Upper lobe of left lung (tissue), 6 donors: ENCODE measurements at places on chromosomes 2 and 18. TPM values are rescaled to one million over a fixed set of nuclear protein-coding genes. Genes with fewer than 3 reads are reported as not detected.

DNA sequence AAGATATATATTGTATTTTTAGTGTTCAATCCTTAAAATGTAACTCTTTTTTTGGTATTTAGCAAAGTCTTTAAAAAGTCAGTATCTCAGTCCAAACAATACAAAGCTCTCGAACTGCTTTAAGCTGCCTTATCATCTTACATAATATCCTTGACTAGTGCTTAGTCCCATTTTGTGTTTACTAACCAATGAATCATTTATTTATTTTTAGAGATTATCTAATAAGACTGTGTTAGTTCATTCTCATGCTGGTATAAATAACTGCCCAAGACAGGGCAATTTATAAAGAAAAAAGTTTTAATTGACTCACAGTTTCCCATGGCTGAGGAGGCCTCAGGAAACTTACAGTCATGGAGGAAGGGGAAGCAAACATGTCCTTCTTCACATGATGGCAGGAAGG lies 248.3 kb upstream of the KYNU start:
- H3K27ac ChIP-seq = no peak overlapping the region
- H3K4me1 ChIP-seq = no peaks in the 10 kb centered on the region
- no peak for DNase-seq
- no peaks in the 10 kb centered on the region for H3K36me3 ChIP-seq
- no peaks in the 10 kb centered on the region for H3K27me3 ChIP-seq

- H3K4me3 ChIP-seq = no peak overlapping the region
- no peak overlapping the region for H3K27ac ChIP-seq
- peaks cover 50% of the 10 kb centered on the region for H3K4me1 ChIP-seq
- H3K36me3 ChIP-seq = no peaks in the 10 kb centered on the region
- peaks cover 27% of the 10 kb centered on the region for H3K27me3 ChIP-seq
These were observed 4.8 kb upstream of the POU3F3 start for GRCh38 chr2:104849101-104849500.

GRCh38 chr2:227627769-227628168 lies 10.5 kb downstream of the SCYGR4 start:
- no peak overlapping the region for H3K4me3 ChIP-seq
- DNase-seq = no peak
- no peaks in the 10 kb centered on the region for H3K27me3 ChIP-seq
- no peaks in the 10 kb centered on the region for H3K4me1 ChIP-seq
- no peak overlapping the region for H3K27ac ChIP-seq

GRCh38 chr2:30236591-30237238 lies 5.4 kb downstream of the LBH start:
- peaks cover 52% of the 10 kb centered on the region for H3K4me1 ChIP-seq
- H3K36me3 ChIP-seq = no peaks in the 10 kb centered on the region

Gene CCDC85A
- 19.5 TPM for total RNA-seq

- no peak for DNase-seq
- H3K36me3 ChIP-seq = no peaks in the 10 kb centered on the region
- H3K4me3 ChIP-seq = no peak overlapping the region
- H3K4me1 ChIP-seq = peaks cover 7% of the 10 kb centered on the region
These were observed 162.4 kb downstream of the ZNF521 start for GRCh38 chr18:25189391-25190185.

Gene FHL2
- 4.2 TPM for total RNA-seq

GRCh38 chr2:41954304-41955291 lies 93.2 kb upstream of the PKDCC start:
- no peaks in the 10 kb centered on the region for H3K36me3 ChIP-seq
- H3K27ac ChIP-seq = no peak overlapping the region
- no peaks in the 10 kb centered on the region for H3K4me1 ChIP-seq
- no peak for DNase-seq
- no peaks in the 10 kb centered on the region for H3K27me3 ChIP-seq

Gene TRPM8
- total RNA-seq = not detected

GRCh38 chr2:39380525-39381150 lies 56.4 kb downstream of the MAP4K3 start:
- no peaks in the 10 kb centered on the region for H3K27me3 ChIP-seq
- DNase-seq = no peak
- peaks cover 7% of the 10 kb centered on the region for H3K36me3 ChIP-seq
- H3K4me3 ChIP-seq = no peak overlapping the region
- peaks cover 15% of the 10 kb centered on the region for H3K4me1 ChIP-seq
- H3K27ac ChIP-seq = peak overlapping the region; percentile 15

Gene SULT1C4
- 9.4 TPM for total RNA-seq

- H3K36me3 ChIP-seq = no peaks in the 10 kb centered on the region
- peak; percentile 61 for DNase-seq
- H3K4me3 ChIP-seq = no peak overlapping the region
- H3K27ac ChIP-seq = no peak overlapping the region
- peaks cover 3% of the 10 kb centered on the region for H3K4me1 ChIP-seq
- H3K27me3 ChIP-seq = no peaks in the 10 kb centered on the region
These were observed 23.9 kb downstream of the COL4A3 start for GRCh38 chr2:227188292-227188691.

- no peaks in the 10 kb centered on the region for H3K36me3 ChIP-seq
- no peak overlapping the region for H3K27ac ChIP-seq
- no peaks in the 10 kb centered on the region for H3K4me1 ChIP-seq
- DNase-seq = no peak
These were observed 339.4 kb downstream of the DCC start for GRCh38 chr18:52679354-52679753.

Gene BMP10
- not detected for total RNA-seq

DNA sequence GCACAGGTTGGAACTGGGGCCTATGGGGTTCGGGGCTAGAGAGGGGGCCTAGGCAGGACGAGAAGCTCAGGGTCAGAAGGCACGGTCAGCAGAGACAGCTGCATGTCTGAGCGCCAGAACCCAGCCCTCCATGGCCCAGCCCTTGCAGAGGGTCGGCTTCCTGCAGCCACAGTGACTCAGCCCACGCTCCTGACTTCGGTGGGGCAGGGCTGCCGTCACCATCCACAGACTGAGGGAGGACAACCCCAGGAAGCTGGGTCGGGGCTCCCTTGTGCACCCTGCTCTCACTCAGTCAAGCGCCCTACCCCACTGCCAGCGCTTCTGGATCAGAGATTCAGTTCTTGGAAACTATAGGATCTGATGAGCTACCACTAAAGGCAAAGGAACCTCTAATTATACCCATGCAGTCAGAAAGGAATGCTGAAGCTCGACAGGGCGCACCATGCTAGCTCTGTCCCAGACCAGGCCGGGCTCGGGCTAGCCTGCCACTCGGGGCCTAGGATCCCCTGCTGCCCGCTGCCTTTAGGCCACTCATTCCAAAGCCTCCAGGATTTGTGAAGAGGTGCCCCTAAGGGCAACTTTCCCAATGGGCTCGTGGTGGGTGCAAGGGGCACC lies 3.0 kb downstream of the ACTR1B start:
- H3K27ac ChIP-seq = no peak overlapping the region
- H3K27me3 ChIP-seq = no peaks in the 10 kb centered on the region
- peak; percentile 46 for DNase-seq
- peaks cover 34% of the 10 kb centered on the region for H3K4me1 ChIP-seq

Gene C1GALT1C1L
- 2.5 TPM for total RNA-seq

Gene TMEM214
- 60.9 TPM for total RNA-seq

Gene RAB6C
- total RNA-seq = not detected

DNA sequence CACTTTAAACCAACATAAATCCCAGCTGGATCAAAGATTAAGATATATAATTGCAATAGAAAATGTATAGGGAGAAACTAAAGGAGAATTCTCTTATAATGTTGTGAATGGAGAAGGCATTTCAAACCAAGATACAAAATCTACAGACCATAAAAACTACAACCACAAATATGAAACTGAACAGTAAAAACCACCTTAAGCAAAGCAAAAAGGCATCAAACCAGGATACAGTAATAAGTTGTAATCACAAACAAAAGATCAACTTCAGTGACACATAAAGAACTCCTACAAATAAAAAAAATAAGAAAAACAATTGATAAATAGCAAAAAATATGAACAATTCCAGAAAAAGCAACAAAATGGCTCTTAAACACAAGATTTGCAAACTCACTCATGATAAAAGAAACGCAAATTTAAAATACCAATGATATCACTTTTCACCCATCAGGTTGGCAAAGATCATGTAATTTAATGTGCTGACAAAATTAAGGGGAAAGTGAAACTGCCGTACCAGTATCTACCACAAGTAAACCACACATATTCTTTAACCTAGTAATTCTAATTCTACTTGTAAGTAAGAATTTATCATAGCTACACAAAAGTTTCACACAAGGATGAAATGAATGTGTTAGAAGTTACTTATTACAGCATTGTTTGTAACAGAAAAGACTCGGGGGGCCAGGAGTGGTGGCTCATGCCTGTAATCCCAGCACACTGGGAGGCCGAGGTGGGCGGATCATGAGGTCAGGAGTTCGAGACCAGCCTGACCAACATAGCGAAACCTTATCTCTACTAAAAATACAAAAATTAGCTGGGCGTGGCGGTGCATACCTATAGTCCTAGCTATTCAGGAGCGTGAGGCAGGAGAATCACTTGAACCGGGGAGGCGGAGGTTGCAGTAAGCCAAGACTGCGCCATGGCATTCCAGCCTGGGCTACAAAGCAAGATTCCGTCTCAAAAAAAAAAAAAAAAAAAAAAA lies 101.9 kb downstream of the USP34 start:
- peaks cover 17% of the 10 kb centered on the region for H3K36me3 ChIP-seq
- H3K4me1 ChIP-seq = no peaks in the 10 kb centered on the region
- H3K27ac ChIP-seq = no peak overlapping the region
- no peaks in the 10 kb centered on the region for H3K27me3 ChIP-seq

Gene MYO3B
- 0.20 TPM for total RNA-seq

Gene GKN1
- total RNA-seq = not detected

Gene CCDC68
- 25.9 TPM for total RNA-seq

- H3K27ac ChIP-seq = no peak overlapping the region
- H3K4me1 ChIP-seq = no peaks in the 10 kb centered on the region
- H3K36me3 ChIP-seq = no peaks in the 10 kb centered on the region
- H3K27me3 ChIP-seq = no peaks in the 10 kb centered on the region
These were observed 34.1 kb downstream of the EEF1B2 start for GRCh38 chr2:206193671-206194357.

- peaks cover 12% of the 10 kb centered on the region for H3K4me1 ChIP-seq
- H3K4me3 ChIP-seq = no peak overlapping the region
These were observed 24.7 kb upstream of the DARS1 start for GRCh38 chr2:136010126-136010525.

Gene CRYBA2
- not detected for total RNA-seq

Gene SKOR2
- not detected for total RNA-seq

- H3K4me1 ChIP-seq = no peaks in the 10 kb centered on the region
- no peaks in the 10 kb centered on the region for H3K27me3 ChIP-seq
- no peak for DNase-seq
- no peak overlapping the region for H3K27ac ChIP-seq
- no peak overlapping the region for H3K4me3 ChIP-seq
- H3K36me3 ChIP-seq = peaks cover 14% of the 10 kb centered on the region
These were observed 90.0 kb downstream of the MBP start for GRCh38 chr18:77042583-77042982.

DNA sequence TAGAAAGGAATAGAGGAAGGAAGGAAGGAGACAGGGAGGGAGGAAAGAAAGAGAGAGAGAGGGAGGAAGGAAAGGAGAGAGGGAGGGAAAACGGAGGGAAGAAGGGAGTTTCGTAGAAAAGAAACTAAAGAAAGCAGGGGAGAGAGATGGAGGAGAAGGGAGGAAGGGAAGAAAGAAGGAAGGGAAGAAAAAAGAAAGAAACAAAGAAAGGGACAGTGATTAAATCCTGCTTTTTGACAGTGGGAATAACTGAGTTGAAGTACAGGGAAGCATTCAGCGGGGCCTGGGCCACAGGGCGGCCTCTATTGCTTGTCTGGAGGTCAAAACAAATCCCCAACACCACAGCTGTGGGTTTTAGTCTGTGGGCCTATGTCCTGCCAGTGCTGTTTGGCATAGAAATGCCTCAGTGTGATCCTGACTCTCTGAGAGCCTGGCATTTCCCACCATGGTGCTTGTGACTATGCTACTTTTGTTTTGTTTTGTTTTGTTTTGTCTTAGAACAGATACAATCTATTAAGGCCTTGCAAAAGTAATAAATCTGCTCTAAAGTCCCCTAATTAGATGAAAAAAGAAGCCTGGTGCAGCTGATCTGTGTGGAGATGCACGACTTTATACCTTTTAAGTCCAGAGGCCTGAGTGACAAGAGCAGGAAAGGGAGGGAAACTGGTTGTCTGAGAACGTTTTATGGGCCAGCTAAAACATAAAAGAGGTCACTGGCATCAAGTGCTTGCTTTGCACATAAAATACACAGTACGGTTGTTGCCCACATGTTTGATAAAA lies 40.0 kb downstream of the IL1RL2 start:
- H3K27ac ChIP-seq = peak overlapping the region; percentile 92
- H3K36me3 ChIP-seq = no peaks in the 10 kb centered on the region
- H3K4me1 ChIP-seq = peaks cover 28% of the 10 kb centered on the region
- DNase-seq = no peak
- no peaks in the 10 kb centered on the region for H3K27me3 ChIP-seq

- H3K36me3 ChIP-seq = no peaks in the 10 kb centered on the region
- H3K27ac ChIP-seq = no peak overlapping the region
- H3K4me3 ChIP-seq = no peak overlapping the region
- no peaks in the 10 kb centered on the region for H3K27me3 ChIP-seq
- H3K4me1 ChIP-seq = peaks cover 3% of the 10 kb centered on the region
These were observed 11.3 kb upstream of the DES start for GRCh38 chr2:219406861-219407230.

Gene COL4A4
- total RNA-seq = 25.9 TPM

GRCh38 chr2:101327863-101328394 lies 19.4 kb upstream of the RNF149 start:
- H3K27me3 ChIP-seq = no peaks in the 10 kb centered on the region
- H3K27ac ChIP-seq = peak overlapping the region; percentile 80
- H3K4me3 ChIP-seq = no peak overlapping the region
- DNase-seq = no peak

GRCh38 chr2:37378411-37378810 lies 34.0 kb downstream of the QPCT start:
- H3K4me1 ChIP-seq = no peaks in the 10 kb centered on the region
- H3K4me3 ChIP-seq = no peak overlapping the region
- no peaks in the 10 kb centered on the region for H3K36me3 ChIP-seq
- DNase-seq = no peak
- H3K27ac ChIP-seq = no peak overlapping the region

GRCh38 chr2:235148201-235149170 lies 196.7 kb downstream of the SH3BP4 start:
- no peak for DNase-seq
- no peak overlapping the region for H3K4me3 ChIP-seq
- H3K4me1 ChIP-seq = no peaks in the 10 kb centered on the region
- no peaks in the 10 kb centered on the region for H3K27me3 ChIP-seq
- H3K27ac ChIP-seq = no peak overlapping the region

GRCh38 chr2:105387225-105387624 lies 11.6 kb downstream of the FHL2 start:
- no peaks in the 10 kb centered on the region for H3K36me3 ChIP-seq
- DNase-seq = no peak
- no peak overlapping the region for H3K27ac ChIP-seq
- no peaks in the 10 kb centered on the region for H3K4me1 ChIP-seq
- no peak overlapping the region for H3K4me3 ChIP-seq
